ENCODE measurements at places on chromosomes 6 and 20.

GRCh38 chr20:10681494-10681893 lies 7.7 kb upstream of the JAG1 start:
- DNase-seq = no peak

- DNase-seq = no peak
Observed at GRCh38 chr20:56750430-56750829, 121.3 kb downstream of the TFAP2C start.

- no peak for DNase-seq
Observed at GRCh38 chr6:105041880-105042279, 85.0 kb downstream of the LIN28B start.

- no peak for DNase-seq
Observed at GRCh38 chr20:13913131-13913530, 77.3 kb downstream of the SEL1L2 start.
